HuH-7 (cell line): ENCODE measurements at places on chromosomes 1 and 21.

GRCh38 chr1:109400035-109400655 lies 2.4 kb upstream of the SORT1 start:
- no peak for DNase-seq

DNA sequence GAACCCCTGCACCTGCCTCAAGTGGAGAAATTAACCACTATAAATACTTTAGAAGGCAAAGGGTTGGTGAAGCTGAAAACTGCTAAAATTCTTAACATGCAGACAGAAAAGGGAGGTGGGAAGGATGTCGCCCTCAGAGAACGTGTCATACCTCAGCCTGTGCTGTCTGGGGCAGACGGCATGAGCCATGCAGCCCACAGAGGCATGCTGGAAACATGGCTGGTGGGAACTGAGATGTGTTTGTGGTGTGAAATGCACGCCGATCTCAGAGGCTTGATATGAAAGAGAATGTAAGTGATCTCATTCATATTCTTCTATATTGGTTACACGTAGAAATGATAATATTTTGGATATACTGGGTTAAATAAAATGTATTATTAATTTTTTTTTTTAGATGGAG lies 16.3 kb downstream of the AGPAT3 start:
- no peak for DNase-seq

GRCh38 chr1:14724678-14725077 lies 126.2 kb downstream of the KAZN start:
- no peak for DNase-seq

GRCh38 chr1:189434461-189434860 lies 1043.2 kb downstream of the BRINP3 start:
- no peak for DNase-seq

DNA sequence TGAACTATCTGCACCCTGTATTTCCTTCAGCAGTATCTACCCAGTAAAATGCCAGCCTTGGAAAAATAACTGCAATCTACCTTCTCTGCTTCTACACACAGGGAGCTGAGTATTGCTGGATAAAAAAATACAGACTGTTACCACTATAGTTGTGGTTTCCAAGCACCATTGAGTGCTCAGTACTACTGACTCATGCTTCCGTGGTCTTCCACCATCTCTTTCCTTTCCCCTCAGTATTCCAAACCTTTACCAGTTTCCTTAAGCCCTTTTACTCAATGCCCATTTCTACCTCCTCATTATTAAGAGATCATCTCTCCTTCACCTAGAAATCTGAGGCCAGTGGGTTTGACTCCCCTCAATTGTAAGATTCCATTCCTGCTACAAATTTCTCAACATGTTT lies 23.8 kb downstream of the GLMN start:
- DNase-seq, result no peak

GRCh38 chr1:159089184-159089791 lies 12.7 kb upstream of the AIM2 start:
- no peak for DNase-seq

DNA sequence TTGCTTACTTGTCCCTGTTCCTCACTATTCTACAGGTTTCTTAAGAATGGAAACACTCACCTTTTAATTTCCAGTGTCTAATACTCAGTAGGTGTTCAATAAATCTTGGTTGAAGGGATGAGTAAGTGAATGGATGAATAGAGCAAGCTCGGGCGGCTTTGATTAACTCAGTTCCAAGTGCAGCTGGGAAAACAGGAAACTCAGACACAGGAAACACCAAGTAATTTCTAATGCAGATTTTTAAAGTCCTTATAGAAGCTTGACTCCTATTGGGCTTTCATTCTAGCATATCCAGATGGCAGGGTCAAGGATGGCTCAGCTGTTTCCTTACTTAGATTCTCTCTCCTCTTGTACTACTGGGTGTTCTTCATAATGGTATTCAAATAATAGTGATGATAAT lies 14.0 kb downstream of the CAMK1G start:
- DNase-seq, result no peak

GRCh38 chr1:220703305-220703704 lies 13.1 kb downstream of the C1orf115 start:
- DNase-seq, result no peak

DNA sequence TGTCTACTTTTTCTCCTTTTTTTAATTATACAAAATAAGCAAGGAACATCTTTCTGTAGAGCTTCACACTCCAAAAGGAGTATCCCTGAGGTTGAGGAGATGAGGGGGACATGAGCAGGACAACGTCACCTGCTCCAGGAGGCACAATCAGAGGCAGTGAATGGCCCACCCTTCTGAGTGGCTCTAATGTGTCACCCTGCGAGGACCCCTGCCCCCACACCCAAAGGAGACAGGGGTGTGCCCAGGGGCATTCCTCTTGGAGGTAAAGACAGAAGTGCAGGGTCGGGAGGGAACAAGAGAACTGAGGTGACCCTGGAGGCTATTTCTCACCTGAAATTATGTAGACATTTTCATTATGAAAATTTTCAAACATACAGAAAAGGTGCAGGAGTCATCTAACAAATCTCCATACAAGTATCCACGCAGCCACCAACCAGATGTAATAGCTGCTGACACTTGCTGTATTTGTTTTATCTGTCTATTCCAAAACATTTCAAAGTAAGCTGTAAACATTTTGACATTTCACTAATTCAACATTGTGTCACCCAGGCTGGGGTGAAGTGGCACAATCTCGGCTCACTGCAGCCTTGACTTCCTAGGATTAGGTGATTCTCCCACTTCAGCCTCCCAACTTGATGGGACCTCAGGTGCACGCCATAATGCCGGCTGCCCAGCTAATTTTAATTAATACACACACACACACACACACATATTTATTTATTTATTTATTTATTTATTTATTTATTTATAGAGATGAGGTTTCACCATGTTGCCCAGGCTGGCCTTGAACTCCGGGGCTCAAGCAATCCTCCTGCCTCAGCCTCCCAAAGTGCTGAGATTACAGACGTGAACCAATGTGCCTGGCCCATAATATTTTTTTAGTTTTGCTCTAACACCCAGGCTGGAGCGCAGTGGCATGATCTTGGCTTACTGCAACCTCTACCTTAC lies 70.7 kb downstream of the RUNX3 start:
- DNase-seq, result no peak

- no peak for DNase-seq
Measured at GRCh38 chr1:172270605-172271004, 149.9 kb upstream of the C1orf105 start.

DNA sequence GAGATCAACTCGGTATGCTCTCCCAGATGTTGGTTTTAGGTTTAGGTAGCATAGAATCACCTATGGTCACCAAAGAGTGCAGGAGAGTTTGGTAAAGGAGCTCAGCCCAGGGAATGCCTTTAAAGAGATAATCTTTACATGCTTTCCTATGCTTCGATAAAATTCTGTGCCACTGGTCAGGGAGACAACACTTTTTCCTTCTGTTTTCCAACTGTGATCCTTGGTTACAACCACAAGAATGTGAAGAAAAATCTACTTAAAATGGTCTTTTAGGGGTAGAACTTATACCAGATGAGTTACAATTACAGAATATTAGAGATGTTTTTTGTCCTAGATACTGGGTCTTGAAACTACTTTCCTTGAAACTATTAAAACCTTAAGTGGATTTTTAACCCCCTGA lies 895.6 kb downstream of the TTLL7 start:
- DNase-seq, result no peak

DNA sequence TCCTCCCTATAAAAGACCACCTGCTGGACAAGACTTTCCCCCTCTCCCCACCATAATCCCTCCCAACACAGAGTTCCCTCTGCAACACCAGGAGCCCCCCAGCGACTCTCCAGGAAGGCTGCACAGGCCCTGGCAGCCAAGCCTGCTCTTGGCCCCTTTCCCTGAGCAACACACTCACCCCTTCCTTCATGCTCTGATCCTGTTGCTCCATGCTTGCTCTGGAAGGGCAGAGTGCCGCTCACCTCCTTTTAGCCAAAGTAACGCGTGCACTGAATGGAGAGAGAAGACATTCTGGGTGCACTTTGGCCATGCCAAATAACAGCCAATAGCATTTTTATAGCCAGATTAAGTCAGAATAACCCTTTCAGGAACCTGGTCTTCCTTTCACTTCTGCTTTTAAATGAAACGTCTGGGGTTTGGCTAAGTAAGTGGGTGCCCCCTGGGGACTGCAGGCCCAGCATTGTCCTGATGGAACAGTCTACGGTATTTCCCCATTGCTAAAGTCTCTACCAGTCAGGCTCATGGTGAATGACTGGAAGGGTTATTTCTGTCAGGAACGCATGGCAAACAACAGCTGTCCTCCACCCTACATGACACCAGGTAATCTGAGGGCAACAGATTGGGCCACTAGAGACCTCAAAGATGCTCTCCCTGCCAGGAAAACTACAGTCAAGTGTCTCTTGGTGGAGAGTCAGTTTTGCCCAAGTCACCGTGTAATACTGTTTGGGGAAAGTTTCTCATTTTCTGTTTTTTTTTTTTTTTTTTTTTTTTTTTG lies at the start of gene SLC2A5:
Gene SLC2A5, minus strand, starts transcription at position 310 of the 775 bp plus-strand sequence. Its CDS starts 99 bp downstream, at position 211.
- DNase-seq, result no peak

- no peak for DNase-seq
Measured at GRCh38 chr1:55476445-55477015, 261.4 kb upstream of the USP24 start.

DNA sequence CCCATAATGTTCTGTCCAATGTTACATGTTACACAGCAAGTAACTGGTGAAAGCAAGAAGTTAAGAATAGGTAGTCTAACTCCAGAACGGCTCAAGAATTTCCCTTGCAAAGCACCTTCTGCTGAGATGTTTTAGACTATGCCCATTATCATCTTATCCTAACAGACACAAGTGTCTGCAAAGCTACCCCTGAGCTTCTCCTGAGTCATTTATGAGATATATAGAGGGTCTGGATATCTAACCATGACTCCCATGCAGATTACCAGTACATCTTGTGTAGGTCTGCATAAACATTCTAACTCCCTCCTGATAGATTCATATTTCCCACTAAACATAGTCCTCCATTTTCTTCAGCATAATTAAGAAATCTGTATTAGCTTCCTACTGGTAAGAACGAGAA lies 171.7 kb downstream of the COQ8A start:
- no peak for DNase-seq
